ENCODE measurements at places on chromosomes 7 and 10. TPM values are rescaled to one million over a fixed set of nuclear protein-coding genes. Genes with fewer than 3 reads are reported as not detected.

- peak; percentile 99 for DNase-seq
- no peaks in the 10 kb centered on the region for H3K4me1 ChIP-seq
- H3K4me3 ChIP-seq = no peak overlapping the region
- no peaks in the 10 kb centered on the region for H3K36me3 ChIP-seq
- H3K27me3 ChIP-seq = no peaks in the 10 kb centered on the region
Observed at GRCh38 chr7:117582219-117582704, 102.4 kb downstream of the CFTR start.

- no peaks in the 10 kb centered on the region for H3K27me3 ChIP-seq
- no peak overlapping the region for H3K4me3 ChIP-seq
Observed at GRCh38 chr7:12610899-12611298, 40.4 kb downstream of the SCIN start.

Gene TMEM26
- 1.5 TPM for total RNA-seq

DNA sequence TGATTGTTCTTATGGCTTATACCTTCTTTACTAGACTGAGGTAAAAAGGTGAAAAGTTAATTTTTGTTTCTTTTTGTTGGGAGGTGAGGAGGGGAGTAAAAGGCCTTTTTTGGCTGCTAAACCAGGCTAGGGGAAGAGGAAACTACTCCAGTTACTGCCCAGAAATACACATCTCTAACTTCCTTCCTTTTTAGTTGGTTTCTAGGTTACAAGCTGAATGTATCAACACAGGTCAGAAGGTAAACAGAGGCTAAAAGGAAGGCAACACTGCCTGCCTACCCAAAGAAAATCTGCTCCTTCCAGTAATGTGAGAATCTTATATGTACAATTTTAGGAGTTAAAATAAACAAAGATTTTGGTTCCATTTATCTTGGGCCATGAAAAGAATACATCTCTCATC lies 140.4 kb downstream of the NRBF2 start:
- H3K27me3 ChIP-seq = no peaks in the 10 kb centered on the region
- H3K4me3 ChIP-seq = no peak overlapping the region
- DNase-seq = no peak
- H3K36me3 ChIP-seq = no peaks in the 10 kb centered on the region

DNA sequence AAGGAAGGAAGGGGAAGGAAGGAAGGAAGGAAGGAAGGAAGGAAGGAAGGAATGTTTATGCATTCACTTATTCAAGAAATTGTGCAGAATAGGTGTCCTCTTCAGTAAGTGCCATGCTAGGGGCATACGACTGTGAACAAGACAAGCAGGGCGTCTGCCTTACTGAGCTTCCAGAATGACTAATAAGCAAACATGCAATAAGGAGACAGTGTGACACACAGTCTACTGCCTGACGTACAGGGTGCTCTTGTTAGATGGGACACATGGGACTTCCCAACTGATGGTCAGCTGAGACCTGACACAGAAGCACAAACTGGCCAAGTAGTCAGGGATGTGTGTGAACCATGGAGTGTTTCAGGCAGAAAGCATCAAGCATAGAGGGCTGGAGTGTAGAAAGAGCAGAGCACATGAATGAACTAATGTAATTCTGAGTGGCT lies 18.2 kb downstream of the DNAJC12 start:
- no peak overlapping the region for H3K4me3 ChIP-seq
- H3K27me3 ChIP-seq = no peaks in the 10 kb centered on the region
- H3K27ac ChIP-seq = no peak overlapping the region

DNA sequence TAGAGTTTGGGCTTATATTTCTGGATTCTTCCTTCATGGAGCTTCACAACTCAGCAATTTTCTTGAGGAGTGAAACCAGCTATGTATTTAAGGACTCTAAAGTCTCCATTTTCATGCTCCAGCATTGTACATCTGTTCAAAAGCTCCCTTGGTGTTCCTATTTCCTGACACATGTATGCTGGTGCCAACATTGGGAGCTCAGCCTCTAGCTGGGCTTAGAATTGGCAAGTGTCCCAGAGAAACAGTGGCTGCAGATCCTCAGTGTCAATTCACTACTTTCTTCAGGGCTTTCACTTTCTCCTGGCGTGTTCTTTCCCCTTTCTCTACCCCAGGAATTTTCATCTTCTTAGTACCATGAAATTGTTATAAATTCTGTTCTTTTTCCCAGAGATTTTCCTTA lies 103.1 kb downstream of the ZNF467 start:
- H3K36me3 ChIP-seq = no peaks in the 10 kb centered on the region
- no peak overlapping the region for H3K27ac ChIP-seq
- no peaks in the 10 kb centered on the region for H3K4me1 ChIP-seq
- H3K27me3 ChIP-seq = no peaks in the 10 kb centered on the region
- no peak overlapping the region for H3K4me3 ChIP-seq
- peak; percentile 41 for DNase-seq

GRCh38 chr7:92987538-92987937 lies 130.2 kb downstream of the SAMD9 start:
- H3K4me3 ChIP-seq = no peak overlapping the region
- H3K4me1 ChIP-seq = peaks cover 2% of the 10 kb centered on the region
- H3K36me3 ChIP-seq = no peaks in the 10 kb centered on the region
- no peak overlapping the region for H3K27ac ChIP-seq
- no peak for DNase-seq

DNA sequence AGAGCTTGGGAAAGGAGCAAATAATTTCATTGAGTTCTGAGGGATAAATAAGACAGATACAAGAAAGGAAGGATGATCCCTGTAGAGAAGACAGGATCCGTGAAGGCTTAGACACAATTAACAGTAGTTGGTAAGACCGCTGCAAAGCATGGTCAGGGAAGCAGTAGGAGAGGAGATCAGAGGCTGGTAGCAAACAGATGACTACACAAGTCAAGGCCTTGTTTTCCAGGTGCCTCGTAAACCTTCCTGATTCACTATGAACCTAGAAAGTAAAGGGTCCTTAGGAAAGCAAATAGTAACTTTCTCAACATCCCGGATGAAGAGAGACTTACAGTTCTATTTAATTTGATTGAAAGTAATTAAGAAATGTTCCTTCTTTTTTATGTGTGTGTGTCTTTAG lies 118.6 kb downstream of the GNAI1 start:
- no peak overlapping the region for H3K27ac ChIP-seq
- no peak for DNase-seq
- no peaks in the 10 kb centered on the region for H3K4me1 ChIP-seq
- peaks cover 2% of the 10 kb centered on the region for H3K27me3 ChIP-seq

DNA sequence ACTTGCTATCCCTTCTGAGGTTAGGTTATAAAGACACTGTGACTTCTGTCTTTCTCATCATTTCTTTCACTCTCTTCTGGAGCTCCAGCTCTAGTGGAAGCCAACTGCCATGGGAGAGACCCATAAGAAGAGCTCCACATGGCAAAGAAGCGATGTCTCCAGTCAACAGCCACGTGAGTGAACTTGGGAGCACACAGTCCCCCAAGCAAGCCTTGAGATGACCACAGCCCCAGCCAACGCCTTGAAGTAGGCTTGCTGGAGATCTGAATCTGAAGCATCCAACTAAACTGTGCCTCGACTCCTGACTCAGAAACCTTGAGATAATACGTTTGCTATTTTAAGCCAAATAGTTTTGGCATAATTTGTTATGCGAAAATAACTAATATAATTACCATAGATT lies 181.7 kb upstream of the GDF10 start:
- no peaks in the 10 kb centered on the region for H3K36me3 ChIP-seq
- H3K27me3 ChIP-seq = no peaks in the 10 kb centered on the region
- peaks cover 9% of the 10 kb centered on the region for H3K4me1 ChIP-seq
- DNase-seq = no peak

DNA sequence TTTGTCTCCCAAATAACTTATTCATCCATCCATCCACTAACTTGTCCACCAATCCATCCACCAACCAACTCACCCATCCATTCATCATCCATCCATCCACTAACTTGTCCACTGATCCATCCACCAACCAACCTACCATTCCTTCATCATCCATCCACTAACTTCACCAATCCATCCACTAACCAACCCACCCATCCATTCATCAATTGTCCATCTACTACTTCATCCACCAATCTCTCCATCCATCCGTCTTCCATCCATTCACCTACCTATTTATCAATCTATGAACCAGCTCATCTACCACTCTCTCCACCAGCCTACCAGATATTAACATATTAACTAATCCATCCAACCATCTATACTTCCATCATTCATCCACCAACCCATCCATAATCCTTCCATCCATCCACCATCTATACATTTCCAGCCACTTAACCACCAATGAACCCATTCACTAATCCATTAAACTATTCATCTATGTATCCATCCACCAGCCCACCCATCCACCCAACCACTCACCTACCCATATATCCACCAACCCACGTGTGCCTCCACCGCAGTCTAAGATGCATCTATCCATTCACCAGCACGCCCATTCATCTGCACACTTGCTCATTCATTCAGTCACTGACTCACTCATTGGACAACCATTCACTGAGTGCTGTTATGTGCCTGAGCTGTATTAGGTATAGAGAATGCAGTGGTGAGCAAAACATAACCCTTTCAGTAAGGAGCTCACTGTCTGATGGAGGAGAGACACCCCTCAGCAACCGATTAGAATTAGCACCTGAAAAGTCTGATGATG lies 19.8 kb upstream of the TBL2 start:
- no peak for DNase-seq
- H3K4me3 ChIP-seq = no peak overlapping the region
- H3K27ac ChIP-seq = no peak overlapping the region
- H3K36me3 ChIP-seq = no peaks in the 10 kb centered on the region
- H3K4me1 ChIP-seq = no peaks in the 10 kb centered on the region

DNA sequence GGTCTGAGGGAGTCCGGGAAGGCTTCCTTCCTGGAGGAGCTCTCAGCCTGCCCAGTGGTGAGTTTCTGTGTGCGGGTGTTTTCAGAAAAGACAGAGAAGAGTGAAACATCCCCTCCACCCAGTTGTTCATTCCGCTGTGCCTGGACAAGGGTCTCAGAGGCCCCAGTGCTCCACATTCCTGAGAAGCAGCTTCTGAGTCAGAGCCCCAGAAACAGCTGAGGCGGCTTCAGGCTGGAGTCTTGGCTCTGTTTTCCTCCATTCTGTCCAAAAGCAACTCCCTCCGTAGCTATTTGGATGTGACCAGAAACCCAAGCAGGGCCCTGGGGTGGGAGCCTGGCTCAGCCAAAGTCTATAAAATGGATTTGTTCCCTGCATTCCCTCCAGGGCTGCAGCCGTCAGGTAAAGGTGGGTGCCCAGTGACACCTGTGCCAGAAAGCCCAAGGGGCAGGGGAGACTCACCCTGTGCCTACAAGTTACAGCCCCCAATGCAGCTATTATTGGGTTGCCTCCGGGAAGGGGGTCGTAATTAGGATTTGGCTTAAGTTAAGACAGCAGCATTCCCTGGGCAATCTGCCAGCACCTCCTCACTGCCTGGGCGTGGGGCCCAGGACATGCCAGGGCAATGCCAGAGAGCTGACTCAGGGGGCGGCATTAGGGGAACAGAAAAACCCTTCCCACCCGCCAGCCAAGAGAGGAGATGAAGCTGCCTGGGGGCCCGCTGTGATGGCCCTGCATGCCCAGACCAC lies 13.1 kb upstream of the CAMK2G start:
- peak overlapping the region; percentile 84 for H3K27ac ChIP-seq
- peaks cover 29% of the 10 kb centered on the region for H3K4me1 ChIP-seq
- H3K4me3 ChIP-seq = peak overlapping the region; percentile 15
- no peaks in the 10 kb centered on the region for H3K36me3 ChIP-seq

DNA sequence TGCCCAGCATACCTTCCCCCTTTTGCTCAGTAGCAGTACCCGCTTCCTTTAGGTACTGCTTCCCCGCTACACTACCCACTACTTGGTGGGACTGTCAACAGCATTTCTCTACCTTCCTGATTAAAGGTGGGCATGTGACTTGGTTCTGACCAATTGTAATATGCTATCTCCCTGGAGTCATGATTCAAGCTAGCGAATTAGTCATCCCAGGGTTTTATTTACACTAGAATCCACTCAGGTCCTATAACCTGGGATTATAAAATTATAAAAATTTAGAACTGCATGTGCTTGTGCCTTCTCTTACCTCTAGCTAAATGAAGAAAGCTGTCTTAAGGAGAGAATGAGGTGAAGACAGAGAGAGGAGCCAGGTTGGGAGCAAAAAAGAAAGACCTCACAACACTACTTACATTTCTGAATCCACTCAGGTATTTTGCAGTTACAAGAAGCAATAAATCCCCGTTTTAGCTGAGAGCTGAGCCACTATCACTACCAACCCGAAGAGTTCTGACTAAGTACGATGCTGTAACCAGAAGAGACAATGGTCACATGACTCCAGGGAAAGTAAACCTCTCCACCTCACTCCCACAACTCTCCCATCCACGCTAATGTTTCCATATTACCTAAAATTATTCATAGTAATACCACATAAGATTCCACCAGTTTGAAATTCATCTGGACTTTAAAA lies 9.7 kb downstream of the GBX1 start:
- no peaks in the 10 kb centered on the region for H3K36me3 ChIP-seq
- no peak for DNase-seq
- H3K27me3 ChIP-seq = peaks cover 41% of the 10 kb centered on the region
- H3K27ac ChIP-seq = no peak overlapping the region
- H3K4me1 ChIP-seq = no peaks in the 10 kb centered on the region

Gene LIPK
- not detected for total RNA-seq

- H3K4me1 ChIP-seq = no peaks in the 10 kb centered on the region
- H3K27me3 ChIP-seq = no peaks in the 10 kb centered on the region
- no peak overlapping the region for H3K27ac ChIP-seq
- H3K36me3 ChIP-seq = no peaks in the 10 kb centered on the region
- H3K4me3 ChIP-seq = no peak overlapping the region
Observed at GRCh38 chr7:110003827-110004226, 1087.1 kb upstream of the LRRN3 start.
